A549 (cell line): ENCODE measurements at places on chromosomes 11 and 22.

DNA sequence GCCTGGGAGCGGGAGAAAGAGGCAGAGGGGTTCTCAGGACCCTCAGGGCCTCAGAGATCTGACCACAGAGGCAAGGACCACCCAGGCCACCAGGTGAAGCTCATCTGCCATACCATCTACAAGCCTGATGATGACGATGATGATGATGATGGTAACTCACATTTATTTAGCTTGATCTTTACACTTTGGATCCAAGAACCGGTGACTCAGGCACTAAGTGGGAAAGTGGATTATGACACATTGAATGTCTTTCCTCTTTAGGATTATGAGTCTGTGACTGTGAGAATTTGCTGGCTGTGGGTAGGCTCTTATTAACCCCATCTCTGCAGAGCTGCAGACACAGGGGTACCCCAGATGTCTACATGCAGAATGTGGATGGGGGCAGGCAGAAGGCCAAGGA, 110.3 kb downstream of the DSCAML1 start:
- no peak for DNase-seq

- no peak for DNase-seq
These were observed 74.3 kb downstream of the SNX19 start for GRCh38 chr11:130842001-130842400.

- DNase-seq = no peak
These were observed 27.8 kb downstream of the P4HA3 start for GRCh38 chr11:74283580-74284180.

DNA sequence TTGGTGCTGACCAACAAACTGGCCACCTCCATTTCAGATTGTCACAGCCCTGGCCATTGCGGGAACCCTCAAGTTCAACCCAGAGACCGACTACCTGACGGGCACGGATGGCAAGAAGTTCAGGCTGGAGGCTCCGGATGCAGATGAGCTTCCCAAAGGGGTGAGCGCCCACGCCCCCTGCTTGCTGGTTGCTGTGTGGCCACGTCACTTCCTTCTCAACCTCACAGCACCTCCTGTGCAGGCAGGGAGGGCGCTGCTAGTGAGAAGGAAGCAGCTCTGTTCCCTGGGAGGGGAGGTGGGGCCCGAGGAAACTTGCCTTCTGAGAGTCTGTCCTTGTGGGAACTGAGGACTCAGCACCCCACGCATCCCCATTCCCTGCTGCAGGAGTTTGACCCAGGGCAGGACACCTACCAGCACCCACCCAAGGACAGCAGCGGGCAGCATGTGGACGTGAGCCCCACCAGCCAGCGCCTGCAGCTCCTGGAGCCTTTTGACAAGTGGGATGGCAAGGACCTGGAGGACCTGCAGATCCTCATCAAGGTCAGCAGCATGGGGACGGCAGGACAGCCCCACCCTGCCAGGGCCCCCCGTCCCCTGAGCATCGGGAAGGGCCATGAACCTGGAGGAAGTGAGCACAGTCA, 19.3 kb downstream of the POLR3H start:
- no peak for DNase-seq

DNA sequence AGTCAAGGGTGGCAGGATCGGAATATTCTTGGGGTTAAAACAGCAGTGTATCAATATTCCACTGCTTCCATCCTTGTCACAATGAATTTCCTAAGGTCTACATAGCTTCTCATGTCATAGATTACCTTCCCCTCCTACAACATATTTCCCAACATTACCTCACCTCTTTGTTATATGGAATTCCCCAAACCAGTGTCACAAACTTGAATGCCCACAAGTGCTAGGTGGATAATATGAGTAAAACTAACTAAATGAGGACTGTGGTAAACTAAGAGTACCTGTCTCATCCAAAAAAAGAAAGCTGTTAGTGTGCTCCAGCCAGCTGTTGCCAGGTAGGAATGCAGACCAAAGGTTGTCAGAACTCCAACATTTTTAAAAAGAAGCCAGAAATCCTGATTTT, 17.0 kb upstream of the NUCB2 start:
- DNase-seq = no peak

DNA sequence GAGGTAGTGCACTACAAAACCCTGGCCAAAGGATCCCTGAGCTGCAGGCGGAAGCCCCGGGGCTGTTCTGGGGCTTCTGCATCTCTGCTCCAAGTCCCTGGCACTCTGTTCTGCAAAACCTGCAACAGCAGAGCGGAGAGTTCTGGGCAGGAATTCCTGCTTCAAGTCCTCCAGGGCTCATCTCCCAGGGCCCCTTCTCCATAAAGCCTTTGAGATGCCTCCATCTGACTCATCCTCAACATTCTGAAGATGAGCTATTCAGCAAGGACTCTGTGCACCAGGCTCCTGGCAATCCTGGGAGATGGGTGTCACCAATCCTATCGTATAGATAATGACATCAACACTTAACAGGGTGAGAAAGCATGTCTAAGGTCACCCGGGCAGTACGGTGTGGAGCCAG, 19.3 kb downstream of the SYN3 start:
- DNase-seq = no peak

GRCh38 chr11:64287676-64288352, 2.2 kb downstream of the GPR137 start:
- no peak for DNase-seq

DNA sequence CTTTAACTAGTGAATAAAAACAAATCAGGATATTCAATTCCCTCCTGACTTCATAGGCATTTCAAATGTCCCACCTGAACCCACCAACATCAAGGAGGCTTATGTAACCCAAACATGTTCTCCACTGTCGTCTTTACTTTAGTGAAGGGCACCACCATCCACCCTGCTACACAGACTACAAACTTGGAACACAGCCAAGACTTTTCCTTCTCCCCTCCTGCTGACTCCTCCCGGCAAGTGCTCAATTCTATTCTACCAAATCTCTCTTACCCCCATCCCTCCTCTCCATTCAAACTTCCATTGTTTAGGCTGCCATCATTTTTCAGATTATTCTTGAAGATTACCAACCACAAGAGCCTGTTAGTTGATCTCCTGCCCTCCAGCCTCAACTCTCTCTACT, 24.3 kb downstream of the SAAL1 start:
- DNase-seq = no peak

GRCh38 chr11:122344215-122344614, 228.2 kb upstream of the BLID start:
- no peak for DNase-seq

DNA sequence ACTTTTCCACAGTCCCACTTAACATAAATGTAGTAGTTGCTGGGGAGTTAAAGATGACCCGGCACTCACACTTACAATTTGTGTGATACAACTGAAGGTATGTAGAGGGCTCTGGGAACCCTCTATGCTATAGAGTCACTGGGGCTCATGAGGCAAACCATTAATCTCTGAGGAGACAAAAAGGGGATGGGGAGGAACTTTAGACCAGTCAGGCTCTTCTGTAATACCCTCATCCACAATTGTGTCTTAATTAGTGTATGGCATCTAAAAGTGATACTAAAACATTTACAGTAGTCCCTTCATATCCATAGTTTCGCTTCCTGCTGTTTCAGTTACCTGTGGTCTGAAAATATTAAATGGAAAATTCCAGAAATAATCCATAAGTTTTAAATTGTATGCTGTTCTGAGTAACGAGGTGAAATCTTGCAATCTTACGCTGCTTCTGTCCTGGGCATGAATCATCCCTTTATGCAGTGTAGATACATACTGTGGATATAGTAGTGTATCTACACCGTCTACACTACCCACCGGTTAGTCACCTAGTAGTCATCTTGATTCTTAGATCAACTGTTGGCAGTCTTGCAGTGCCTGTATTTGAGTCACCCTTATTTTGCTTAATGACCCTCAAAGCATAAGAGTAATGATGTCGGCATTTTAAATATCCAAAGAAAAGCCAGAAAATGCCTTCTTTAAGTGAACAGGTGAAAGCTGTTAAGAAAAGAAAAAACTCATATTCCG, 12.2 kb downstream of the CBL start:
- peak; percentile 68 for DNase-seq

DNA sequence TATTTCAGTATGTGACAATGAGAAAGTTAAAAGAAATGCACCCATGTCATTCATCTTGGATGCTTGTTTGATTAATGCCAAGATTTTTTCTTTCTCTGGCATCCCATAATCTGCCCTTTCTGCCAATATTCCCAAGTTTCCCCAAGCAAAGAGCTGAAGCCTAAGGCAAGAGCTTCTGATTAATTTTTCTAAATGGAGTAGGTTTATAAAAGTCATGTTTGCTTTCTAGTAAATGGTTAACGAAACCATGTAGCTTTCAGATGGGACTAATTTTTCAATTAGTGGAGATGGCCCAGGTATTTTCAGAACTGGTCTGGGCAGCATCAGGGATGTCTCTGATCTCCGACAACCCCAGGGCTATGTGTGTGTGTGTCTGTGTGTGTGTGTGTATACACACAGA, 55.3 kb downstream of the LRRC4C start:
- DNase-seq = no peak

GRCh38 chr11:82038154-82038553, 695.5 kb downstream of the FAM181B start:
- DNase-seq = no peak

DNA sequence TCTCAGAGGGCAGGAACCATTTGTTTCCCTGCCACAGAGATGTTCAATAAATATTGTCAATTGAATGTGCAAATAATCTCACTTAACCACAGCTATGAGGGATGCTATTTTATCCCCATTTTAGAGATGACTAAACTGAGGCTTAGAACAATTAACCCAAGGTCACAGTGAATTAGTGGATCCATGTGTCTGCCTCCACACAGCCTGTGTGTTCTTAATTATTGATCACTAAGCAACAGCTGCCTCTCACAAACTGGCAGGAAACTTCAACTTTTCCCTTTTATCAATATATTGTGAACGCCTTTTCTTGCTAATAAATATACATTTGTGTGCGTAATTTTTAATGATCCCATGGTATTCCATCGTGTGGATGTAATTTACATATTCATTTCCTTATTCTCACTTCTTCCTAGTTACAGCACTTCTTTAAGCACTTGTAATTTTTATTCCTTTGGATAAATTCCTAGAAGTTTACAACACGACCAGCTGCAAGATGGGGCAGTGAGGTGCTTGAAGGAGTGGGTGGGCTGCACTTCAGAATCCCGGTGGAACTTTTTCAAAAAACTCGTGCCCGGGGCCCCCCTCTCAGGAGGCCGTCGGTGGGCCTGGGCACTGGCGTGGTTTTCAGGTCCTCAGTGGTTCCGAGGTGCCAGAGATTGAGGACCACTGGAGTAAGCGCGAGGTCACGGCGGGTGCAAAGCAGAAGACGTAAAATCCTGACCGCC, 915 bp upstream of the SREBF2 start:
- no peak for DNase-seq

DNA sequence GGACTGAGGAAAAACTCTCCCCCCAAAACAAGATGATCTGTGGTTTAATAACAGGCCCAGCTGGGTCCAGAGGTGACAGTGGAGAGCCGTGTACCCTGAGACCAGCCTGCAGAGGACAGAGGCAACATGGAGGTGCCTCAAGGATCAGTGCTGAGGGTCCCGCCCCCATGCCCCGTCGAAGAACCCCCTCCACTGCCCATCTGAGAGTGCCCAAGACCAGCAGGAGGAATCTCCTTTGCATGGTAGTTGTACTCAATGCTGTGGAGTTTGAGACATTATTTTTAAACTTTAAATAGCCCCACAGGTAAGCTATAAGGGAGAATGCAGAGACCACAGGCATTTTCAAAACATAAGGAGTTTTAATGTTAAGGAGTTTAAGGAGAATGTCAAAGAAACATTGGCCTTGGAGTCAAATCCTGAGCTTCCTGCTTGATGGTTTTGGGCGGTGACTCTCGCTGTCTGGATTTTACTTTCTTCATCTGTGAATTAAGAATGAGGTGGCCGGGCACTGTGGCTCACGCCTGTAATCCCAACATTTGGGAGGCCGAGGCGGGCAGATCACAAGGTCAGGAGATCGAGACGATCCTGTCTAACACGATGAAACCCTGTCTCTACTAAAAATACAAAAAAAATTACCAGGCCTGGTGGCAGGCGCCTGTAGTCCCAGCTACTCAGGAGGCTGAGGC, 6.8 kb downstream of the APOL1 start:
- no peak for DNase-seq

DNA sequence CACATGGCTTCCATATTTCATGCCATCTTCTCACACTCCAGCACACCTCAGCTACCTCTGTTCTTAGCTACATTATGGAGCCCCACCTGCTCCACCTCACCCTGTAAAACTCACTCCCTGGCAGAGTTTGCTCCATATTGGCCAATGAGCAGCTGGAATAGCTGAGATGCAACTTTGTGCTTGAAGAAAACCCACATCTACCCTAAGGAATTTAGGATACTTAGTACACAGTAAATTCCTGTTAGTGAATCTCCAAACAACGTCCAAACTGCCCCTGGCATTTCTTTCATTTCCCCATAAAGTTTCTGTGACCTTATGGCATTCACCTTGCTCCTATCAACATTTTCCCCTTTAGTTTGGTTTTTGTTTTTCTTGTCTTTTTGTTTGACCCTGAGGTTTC, 2.2 kb upstream of the VWCE start:
- no peak for DNase-seq

GRCh38 chr11:31106968-31107576, 262.5 kb downstream of the DCDC1 start:
- DNase-seq = peak; percentile 65

- DNase-seq = no peak
These were observed 14.2 kb downstream of the PLEKHB1 start for GRCh38 chr11:73660497-73661034.

- no peak for DNase-seq
These were observed 11.7 kb upstream of the DNAJB13 start for GRCh38 chr11:73939096-73939495.

DNA sequence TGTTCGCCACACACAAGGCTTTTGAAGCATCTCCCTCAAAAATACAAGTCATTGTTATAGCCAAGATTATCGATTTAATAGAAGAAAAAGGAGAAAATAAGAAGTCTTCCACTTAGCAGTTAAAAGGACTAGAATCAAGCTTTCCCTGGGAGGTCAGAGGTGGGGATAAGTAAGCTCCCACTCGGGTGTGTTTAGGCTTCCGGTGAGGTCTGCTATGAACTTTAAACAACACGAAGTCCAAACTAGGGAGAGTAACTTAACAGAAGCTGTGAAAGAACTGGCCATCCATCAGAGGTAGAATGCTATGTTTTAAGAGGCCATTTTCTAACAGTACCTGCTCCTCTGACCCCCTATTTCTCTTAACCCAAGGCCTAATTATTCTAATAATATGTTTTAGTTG, 91.4 kb upstream of the APOA1 start:
- DNase-seq = no peak

DNA sequence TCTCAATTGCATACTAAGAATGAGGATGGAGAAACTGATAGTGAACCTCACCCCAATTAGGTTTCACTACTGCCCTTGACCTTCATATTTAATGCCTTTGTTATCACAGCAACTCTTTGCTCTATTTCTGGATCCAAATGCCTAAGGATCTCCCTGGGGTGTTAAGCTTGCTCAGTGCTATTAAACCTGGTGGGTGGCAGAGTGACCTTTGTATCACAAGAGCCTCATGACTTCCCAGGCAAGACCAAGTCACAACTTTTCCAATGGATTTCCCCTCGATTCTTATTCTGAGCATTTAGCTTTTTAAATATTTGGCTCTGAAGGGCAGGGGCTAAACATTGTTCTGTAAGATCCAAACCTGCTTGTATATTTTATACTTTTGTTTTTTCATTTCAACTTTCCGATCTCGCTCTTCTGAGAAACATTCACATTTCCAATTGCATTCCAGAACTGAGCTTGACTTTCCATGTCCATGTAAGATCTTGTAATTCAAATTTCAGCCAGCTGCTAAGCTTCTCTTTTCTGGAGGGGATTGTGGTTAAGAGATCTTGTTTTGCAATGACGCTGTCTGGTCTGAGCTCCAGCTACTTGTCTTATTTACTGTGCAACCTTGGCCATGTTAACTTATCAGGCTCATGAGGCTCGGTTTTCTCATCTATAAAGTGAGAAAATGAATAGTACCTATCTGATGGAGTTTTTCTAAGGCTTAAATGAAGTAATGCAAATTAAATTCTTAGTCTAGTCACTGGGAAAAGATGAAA, 6.4 kb upstream of the EHF start:
- no peak for DNase-seq
